ENCODE measurements at places on chromosomes 3 and 15.
A peak's percentile ranks its signal among the peaks of the same experiment; 100 is the strongest.

GRCh38 chr3:131716943-131717342 is 214.2 kb upstream of the MRPL3 start:
- no peak for DNase-seq

- DNase-seq: no peak
Observed at GRCh38 chr3:86481031-86481430, 509.9 kb downstream of the VGLL3 start.

GRCh38 chr15:65354835-65355172 is 23.0 kb downstream of the IGDCC3 start:
- no peak for DNase-seq

DNA sequence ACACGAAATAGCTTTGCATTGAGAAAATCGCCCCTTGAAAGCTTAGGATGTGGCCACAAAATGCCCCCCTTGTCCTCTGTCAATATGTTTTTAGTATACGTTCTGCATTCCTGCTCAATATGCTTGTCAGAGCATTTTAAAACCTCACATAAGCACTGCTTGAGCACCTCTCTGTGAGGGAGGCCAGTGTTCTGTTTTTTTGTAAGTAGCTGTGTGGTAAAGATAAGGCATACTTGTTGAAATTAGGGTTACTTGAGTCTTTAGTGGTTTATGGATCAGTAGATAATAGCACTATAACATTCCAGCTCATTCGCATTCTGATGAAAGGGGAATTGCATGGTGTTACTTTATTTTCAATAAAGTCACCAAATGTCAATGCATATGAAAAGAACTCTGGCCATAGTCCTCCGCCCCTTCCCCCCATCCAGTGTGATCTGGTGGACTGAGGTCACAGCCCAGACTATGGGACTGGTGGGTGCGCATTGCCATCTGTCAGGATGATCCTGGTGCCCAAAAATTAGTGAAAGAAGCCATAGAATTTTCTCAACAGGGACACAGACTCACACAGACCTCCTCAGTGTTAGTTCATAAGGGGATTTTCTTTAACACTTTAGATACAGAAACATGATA is 33.1 kb downstream of the IL1RAP start:
- no peak for DNase-seq

DNA sequence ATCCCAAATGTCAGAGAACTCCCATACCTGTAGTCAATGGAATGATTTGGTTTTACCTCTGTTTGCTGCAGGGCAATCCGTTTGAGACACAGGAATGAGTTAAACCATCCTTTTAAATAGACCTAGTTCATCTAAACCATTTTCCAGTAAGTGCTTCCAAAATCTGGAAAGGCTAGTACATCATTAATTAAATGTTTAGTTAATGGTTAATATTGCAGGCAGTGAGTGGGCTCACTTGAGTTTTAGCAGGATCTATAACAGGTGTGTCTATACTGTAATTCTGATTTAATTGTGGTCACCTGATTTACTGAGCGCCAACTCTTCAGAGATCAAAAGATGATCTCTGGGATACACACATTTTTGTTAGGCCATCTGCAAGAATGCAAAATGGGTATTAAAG is 353.9 kb upstream of the ROPN1 start:
- DNase-seq: no peak

DNA sequence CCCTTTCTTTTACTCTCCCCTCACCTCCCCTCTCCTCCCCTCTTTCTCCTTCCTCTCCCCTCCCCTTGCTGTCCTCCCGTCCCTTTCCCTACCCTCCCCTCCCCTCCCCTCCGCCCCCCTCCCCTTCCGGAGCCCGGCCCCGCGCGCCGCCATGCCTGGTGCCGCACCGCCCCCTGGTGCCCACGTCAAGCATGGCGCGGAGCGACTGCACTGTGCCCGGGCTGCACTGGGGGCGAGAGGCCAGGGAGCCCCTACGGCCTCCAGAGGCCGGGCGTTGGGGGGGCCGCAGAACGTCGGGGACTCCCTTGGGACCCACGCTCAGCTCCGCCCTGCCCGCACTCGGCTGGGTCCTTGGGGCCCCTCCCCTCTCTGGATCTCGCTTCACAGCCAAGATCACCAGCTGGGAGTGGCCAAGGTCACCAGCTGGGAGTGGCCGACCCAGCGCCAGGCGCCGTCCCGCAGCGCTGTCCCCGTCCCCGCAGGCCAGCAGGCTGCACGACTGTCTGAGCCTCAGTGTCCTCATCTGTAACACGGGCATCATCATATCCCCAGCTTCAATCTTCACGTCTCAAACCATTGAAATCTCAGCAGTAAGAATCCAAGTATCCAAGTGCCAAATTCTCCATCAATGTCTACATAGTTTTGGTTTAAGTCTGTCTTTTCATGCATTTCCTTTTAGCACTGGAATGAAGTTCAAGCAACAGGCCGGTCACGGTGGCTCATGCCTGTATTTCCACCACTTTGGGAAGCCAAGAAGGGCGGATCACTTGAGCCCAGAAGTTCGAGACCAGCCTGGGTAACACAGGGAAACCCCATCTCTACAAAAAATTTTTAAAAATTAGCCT is 42.5 kb downstream of the TPRA1 start:
- DNase-seq: peak; percentile 83

GRCh38 chr3:60055765-60056164 is 1005.9 kb upstream of the CFAP20DC start:
- DNase-seq: no peak
